ENCODE measurements at places on chromosomes 3 and 15.

DNA sequence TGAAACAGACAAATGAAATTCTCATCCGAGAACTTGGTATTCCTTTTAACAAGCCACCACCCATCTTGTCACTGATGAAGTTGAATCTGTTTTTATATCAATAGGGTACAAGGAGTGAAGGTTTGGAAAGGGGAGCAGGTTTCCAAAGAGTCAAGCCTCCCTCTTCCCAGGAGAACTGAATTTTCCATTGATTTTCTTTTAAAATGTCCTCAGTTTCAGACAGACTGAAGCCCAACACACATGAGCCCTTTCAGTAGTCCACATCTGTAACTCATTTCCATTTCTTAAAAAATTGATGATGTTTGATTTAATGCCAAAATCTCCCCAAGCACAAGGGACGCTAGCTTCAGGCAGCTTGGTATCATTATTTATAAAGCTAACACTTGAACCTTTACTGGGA lies 187.7 kb downstream of the FOXB1 start:
- DNase-seq, result no peak

GRCh38 chr15:90870354-90871138 lies 2.2 kb downstream of the FURIN start:
- DNase-seq, result no peak

DNA sequence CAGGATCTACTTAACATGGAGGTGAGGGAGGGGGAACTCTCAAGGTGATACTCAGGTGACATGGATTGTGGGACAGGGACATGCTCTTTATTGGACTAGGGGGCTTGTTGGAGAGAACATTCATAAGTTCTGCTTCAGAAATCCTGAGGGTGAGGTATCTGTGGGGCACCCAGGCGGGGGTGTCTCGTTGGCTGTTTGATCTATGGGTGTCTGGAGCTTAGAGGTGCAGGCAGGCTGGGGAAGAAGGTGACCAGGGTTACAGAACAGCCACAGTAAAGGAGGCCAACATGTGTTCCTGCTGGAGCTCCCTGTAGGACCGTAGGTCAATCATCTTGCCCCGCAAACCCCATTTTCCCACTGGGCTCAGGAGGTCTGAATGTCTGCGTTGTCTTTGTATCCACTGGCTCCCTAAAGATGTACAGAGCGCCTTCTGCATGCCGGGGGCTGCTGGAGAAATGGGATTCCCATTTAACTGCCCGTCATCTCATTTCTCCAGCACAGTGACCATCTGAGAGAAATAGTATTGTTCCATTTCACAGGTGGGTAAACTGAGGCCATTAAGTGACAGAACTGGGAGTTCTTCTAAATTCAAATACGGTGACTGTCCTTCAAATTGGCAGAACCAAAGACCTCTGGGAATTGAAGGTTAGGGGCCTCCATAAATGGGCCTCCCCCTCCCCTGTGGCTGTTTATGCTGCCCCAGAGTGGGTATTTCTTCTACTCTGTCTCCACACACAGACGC lies 40.3 kb upstream of the TSEN2 start:
- no peak for DNase-seq

DNA sequence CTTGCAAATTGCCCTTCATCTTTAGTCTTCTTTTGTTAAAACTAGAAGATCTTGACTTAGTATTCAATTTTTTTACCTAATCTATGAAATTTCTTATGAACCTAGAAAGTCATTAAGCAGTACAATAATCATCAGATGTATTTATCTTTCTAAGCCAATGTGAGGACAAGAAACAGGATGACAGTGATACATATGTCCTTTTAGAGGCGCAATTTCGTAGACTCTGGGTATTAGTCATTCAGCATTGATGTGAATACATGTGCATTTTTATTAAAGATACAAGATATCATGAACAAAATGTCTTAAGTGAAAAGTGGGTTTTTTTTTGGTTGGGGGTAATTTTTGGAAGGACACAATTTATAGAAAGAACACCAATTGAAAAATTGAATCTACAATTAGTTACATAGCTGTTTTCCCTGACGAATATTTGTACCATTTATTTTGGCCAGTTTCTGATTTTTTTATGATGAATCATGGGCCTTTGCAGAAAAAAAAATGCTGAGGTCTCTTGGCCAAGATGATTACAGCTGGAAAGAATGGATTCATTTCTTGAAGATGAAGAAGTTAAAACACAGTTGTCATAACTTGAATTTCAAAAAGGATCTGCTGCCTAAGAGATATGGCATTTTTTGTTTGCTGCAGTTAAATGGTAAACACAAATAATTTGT lies 48.9 kb upstream of the AGTR1 start:
- DNase-seq, result no peak

GRCh38 chr3:102181175-102181920 lies 253.5 kb upstream of the ZPLD1 start:
- no peak for DNase-seq

DNA sequence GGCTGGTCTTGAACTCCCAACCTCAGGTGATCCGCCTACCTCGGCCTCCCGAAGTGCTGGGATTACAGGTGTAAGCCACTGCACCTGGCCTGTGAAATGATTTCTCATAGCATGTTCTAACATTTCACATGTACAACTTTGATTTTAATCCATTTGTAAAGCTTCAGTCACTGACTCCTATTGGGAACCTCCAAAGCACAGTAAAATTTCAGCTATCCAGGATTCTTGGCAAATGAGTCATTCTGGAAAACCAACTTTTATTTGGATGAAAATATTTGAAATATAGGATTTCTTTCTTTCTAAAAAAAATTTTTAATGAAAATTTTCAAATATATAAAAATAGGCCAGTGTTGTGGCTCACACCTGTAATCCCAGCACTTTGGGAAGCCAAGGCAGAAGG lies 2.7 kb upstream of the LMAN1L start:
- no peak for DNase-seq

DNA sequence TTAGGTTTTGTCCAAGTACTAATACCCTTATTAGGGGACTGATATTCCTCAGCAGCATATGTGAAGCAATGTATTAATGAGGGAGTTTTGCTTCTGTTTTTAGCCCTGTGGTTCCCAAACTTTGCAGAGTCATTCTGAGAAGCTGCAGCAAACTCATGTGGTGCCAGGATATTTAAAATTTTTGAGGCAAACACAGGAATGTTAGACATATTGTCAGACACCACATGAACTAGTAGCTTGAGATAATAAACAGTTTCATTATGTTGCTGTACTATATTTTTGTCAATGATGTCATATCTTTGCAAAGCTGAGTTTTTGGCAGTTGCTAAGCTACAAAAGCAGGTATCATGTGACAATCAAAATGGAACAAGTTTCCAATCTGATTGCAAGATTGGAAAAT lies 36.6 kb downstream of the ATP6V1A start:
- no peak for DNase-seq

DNA sequence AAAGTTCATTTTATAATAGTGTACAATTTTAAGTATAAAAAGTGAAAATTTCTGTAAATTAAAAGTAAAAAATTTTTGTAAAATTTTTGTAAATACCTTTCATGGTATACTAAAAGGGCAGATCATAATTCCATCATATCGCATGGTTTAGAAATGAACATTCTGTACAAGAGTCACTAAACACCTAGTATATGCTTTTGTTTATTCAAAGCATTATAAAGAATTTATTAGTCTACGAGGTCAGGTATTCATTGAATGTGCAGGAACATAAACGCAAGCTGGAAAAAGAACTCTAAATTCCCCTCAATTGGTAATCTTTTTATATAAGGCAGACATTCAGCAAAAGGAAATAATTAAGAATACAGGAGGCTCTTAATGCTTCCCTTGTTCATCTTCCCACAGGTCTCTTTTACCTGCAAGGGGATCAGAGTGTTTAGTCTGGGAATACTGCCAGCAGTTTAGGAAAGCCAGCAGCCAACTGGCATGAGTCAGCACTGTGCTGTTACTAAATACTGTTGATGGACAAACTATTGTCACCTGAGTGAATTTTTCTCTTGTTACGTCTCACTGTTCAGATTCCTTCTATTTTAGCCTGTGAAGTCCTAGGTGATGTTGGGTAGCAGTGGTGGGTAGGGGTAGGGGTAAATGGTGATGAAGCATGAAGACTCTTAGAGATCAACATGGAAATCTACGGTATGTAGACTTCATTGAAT lies 70.1 kb downstream of the UQCC5 start:
- DNase-seq, result no peak

- no peak for DNase-seq
Measured at GRCh38 chr15:96593735-96594134, 263.2 kb downstream of the NR2F2 start.

- DNase-seq, result peak; percentile 13
Measured at GRCh38 chr3:149487598-149488197, 13.2 kb downstream of the TM4SF4 start.

GRCh38 chr15:67188551-67189218 lies 65.8 kb downstream of the AAGAB start:
- DNase-seq, result no peak

GRCh38 chr3:50271314-50271936 lies 2.5 kb downstream of the SEMA3B start:
- no peak for DNase-seq

- DNase-seq, result no peak
Measured at GRCh38 chr3:110881069-110881468, 190.5 kb upstream of the NECTIN3 start.

- DNase-seq, result peak; percentile 81
Measured at GRCh38 chr3:32176989-32177701, 61.3 kb upstream of the CMTM8 start.

GRCh38 chr3:64074060-64074459 lies 50.8 kb upstream of the PSMD6 start:
- DNase-seq, result no peak

- no peak for DNase-seq
Measured at GRCh38 chr3:23395115-23395514, 192.0 kb downstream of the UBE2E2 start.

- DNase-seq, result no peak
Measured at GRCh38 chr3:174466471-174467054, 392.6 kb upstream of the NAALADL2 start.

- no peak for DNase-seq
Measured at GRCh38 chr15:100633763-100634075, 31.3 kb downstream of the ASB7 start.

DNA sequence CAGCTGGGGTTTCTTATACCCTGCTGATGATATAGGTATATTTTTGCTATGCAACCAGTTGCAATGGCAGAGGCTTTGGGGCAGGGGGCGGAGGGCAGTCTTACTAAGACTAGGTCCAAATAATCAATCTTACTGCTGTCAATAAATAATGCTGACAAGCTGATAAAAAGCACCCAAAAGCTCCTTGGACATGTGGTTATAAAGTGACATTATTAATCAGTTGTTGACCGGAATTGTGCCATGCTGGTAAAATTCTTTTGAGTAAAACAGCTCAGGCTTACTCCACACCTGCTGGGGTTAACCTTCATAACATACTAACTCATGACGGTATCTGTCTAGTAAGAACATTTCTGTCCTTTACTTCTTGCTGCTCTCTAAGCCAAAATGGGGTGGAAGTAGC lies 101.9 kb downstream of the CHST2 start:
- DNase-seq, result no peak

- no peak for DNase-seq
Measured at GRCh38 chr3:190127797-190128196, 7.1 kb upstream of the P3H2 start.

GRCh38 chr3:85835857-85836440 lies 877.2 kb downstream of the CADM2 start:
- DNase-seq, result no peak

DNA sequence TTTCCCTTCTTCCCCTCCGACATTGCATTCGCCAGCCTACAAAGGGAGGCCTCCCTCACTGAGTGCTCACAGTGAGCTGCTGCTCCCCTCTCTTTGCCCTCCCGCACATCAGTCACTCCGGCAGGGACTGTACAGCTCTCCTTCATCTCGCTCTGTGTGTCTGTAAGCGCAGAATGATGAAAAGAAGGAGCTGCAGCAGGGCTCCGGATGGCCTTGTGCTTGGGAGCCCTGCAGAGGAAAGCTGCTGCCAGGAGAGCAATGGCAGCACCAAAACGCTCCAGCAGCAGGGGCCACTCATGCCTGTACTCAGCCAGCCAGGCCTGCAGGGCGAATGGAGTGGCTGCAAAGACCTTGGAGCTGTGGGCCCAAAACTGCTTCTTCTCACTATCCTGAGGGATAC lies 107.0 kb upstream of the NSMCE3 start:
- no peak for DNase-seq

Measured in CD4-positive, alpha-beta T cell treated with Interleukin-21 for 1 hour (primary cell).